Placental pericyte (primary cell): ENCODE measurements at places on chromosomes 11 and 22. TPM values are rescaled to one million over a fixed set of nuclear protein-coding genes. Genes with fewer than 3 reads are reported as not detected.

Gene ZNF215
- total RNA-seq: 0.44 and 6.3 TPM in 2 replicates

Gene MRPL11
- 30.9 and 41.1 TPM in 2 replicates for total RNA-seq

Gene C1QTNF5
- 0.86 and 6.8 TPM in 2 replicates for total RNA-seq

Gene ELMOD1
- total RNA-seq: 4.7 and 8.1 TPM in 2 replicates

Gene GGT5
- total RNA-seq: 3.5 and 6.7 TPM in 2 replicates

Gene MCM5
- total RNA-seq: 8.1 and 85.8 TPM in 2 replicates

Gene LYVE1
- not detected in 2 replicates for total RNA-seq

Gene OR5B3
- total RNA-seq: not detected in 2 replicates

Gene BACE1
- 32.6 and 49.4 TPM in 2 replicates for total RNA-seq

Gene MOGAT2
- total RNA-seq: not detected in 2 replicates

Gene RHOD
- 7.6 and 22.1 TPM in 2 replicates for total RNA-seq

Gene SLC29A2
- 0.29 and 0.44 TPM in 2 replicates for total RNA-seq

Gene AGBL2
- total RNA-seq: 0.43 and 4.4 TPM in 2 replicates

Gene FZD4
- 7.9 and 12.9 TPM in 2 replicates for total RNA-seq

Gene EIF1AD
- 50.8 and 55.7 TPM in 2 replicates for total RNA-seq

Gene TEAD1
- 78.1 and 230 TPM in 2 replicates for total RNA-seq

Gene MEI1
- total RNA-seq: 6.7 and 11.6 TPM in 2 replicates

Gene OR5I1
- total RNA-seq: not detected in 2 replicates

Gene NCAPH2
- 24.9 and 75.3 TPM in 2 replicates for total RNA-seq

Gene OR5A2
- not detected in 2 replicates for total RNA-seq

Gene ADORA2A
- total RNA-seq: 2.6 and 11.2 TPM in 2 replicates

Gene FADS3
- total RNA-seq: 58.4 and 131 TPM in 2 replicates

Gene SLC1A2
- 7.0 and 8.1 TPM in 2 replicates for total RNA-seq

Gene KLHDC7B
- total RNA-seq: 5.3 TPM in 1 of 2 replicates, not detected in the other

Gene TUT1
- 7.4 and 8.4 TPM in 2 replicates for total RNA-seq

Gene UPB1
- total RNA-seq: 0.14 and 0.22 TPM in 2 replicates

Gene DNAJB7
- not detected in 2 replicates for total RNA-seq

Gene SHISAL1
- total RNA-seq: 0.57 and 1.1 TPM in 2 replicates

Gene VWA5A
- 1.5 and 25.2 TPM in 2 replicates for total RNA-seq

Gene HMOX1
- total RNA-seq: 8.0 and 34.6 TPM in 2 replicates

Gene OR56A1
- total RNA-seq: under 0.01 TPM in 1 of 2 replicates, not detected in the other

Gene LMO1
- total RNA-seq: not detected in 2 replicates

Gene TMEM138
- 69.9 and 122 TPM in 2 replicates for total RNA-seq

Gene BTG4
- total RNA-seq: not detected in 2 replicates

Gene LMO2
- total RNA-seq: 1.0 TPM in 1 of 2 replicates, not detected in the other

Gene SNX19
- total RNA-seq: 111 and 142 TPM in 2 replicates
